Anterior cingulate cortex (tissue), 58 donors: ENCODE measurements at places on chromosomes 2 and 18.

- DNase-seq: no peak
Measured at GRCh38 chr18:49025767-49026500, 75.2 kb upstream of the SMAD7 start.

DNA sequence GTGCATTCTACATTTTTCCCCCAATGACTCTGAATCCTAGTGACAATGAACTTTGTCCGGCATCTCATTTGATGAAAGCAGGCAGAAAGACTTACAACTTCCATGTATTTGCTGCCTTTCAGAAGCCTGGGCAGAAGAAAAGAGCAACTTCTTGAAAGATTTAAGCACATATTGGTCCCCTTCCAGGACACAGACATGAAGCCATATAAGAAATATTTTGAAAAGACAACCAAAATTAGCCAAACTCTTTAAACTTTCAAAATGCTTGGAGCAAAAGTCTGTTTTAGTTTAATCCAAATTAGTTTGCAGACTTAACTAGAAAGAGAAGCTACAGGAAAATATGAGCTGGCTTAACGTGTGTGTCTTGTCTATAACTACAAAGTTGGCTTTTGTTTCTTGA lies 492.5 kb downstream of the NR4A2 start:
- DNase-seq: no peak

DNA sequence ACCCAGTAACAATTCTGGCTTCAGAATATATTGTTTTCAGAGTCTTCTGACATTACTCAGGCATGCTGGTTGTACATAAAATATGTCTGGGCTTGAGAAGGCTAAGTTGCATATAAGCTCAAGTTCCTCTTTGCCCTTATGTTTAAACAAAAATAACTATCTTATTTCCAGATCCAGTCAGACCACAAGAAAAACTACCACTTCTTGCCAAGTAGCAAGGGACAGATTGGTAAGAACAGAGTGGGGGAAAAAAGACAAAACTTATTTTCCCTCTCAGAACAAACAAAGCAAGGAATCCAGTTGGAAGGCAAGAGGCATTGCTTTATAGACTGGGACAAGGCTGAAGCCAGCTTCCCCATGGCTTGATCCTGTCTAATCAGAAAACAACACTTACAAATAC lies 1036.7 kb upstream of the CELF4 start:
- no peak for DNase-seq

- DNase-seq: no peak
Measured at GRCh38 chr2:209582281-209582680, 158.4 kb downstream of the MAP2 start.

DNA sequence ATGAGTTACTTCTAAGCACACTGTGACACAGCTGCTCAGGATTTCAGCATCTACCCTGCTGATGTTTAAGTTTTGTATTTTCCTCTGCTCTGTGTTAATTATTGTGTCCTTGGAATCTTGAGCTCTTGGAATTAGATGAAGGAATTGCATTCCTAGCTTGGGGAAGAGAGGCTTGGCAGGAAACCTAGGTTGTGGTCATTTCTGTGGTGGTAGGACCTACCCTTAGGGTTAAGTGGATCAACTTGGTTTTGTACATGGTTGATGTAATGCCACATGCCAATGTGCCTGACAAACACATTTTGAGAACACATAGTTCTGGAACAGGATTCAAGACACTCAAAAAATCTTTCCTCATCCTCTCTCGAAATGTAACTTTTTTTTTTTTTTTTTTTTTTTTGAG lies 264.5 kb upstream of the MEX3C start:
- no peak for DNase-seq

- DNase-seq: no peak
Measured at GRCh38 chr2:146265656-146266055, 1579.2 kb upstream of the ACVR2A start.

DNA sequence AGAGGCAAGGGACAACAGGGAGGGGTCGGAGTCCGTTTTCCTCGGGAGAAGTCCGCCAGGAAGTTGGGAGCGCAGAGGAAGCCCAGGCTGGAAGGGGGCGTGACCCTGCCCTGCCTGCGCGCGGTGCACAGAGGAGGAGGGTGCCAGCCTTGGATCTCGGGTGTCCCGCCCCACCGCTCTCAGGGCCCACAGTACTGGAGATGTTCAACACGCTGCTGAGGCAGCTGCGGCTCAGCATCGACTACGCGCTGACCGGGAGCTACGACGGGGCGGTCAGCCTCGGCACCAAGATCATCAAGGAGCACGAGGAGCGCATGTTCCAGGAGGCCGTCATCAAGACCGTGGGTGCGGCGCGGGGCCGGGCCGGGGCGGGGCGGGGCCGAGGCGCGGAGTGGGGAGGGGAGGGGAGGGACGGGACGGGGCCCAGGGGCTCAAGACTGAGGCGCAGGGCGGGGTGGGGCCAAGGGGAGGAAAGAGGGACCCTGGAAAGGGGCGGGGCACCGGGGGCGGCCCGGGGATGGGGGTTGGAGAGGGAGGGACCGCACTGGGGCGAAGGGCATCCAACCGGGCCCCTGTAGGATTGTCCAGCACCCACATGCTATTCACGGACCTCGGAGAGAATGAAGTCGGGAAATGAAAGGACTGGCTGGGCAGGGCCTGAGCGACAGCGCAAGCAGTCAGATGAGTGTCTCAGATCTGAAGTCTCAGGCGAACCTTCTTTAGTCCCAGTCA lies 36.6 kb downstream of the POMC start:
- no peak for DNase-seq

DNA sequence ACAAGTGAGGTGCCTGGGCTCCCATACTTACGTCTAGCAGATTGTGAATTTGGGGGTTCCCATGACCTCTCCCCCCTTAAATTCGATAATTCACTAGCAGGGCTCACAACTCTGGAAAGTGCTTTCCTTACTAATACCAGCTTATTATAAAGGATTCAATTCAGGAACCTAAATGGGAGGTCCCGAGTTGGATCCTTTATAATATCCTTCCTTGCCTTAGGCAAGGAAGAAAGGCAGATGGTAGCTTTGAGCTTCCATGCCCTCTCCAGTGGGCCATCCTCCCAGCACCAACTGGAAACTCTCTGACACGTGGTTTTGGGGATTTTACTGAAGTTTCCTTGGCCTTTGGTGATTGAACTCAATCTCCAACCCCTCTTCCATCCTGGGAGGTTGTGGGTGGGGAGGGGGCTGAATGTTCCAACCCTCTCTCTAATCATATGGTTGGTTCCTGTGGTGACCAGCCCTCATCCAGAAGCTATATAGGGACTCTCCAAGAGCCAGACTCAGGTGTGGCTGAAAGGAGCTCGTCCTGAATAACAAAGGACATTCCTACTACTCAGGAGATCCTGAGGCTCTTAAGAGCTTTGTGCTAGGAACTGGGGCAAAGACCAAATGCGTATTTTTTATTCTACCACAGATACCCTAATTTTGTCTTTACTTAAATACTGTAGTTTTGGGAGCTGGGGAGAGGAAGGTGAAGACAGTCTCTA lies 62.2 kb downstream of the HAUS1 start:
- DNase-seq: no peak

- no peak for DNase-seq
Measured at GRCh38 chr2:84817239-84817655, 63.6 kb downstream of the TRABD2A start.

DNA sequence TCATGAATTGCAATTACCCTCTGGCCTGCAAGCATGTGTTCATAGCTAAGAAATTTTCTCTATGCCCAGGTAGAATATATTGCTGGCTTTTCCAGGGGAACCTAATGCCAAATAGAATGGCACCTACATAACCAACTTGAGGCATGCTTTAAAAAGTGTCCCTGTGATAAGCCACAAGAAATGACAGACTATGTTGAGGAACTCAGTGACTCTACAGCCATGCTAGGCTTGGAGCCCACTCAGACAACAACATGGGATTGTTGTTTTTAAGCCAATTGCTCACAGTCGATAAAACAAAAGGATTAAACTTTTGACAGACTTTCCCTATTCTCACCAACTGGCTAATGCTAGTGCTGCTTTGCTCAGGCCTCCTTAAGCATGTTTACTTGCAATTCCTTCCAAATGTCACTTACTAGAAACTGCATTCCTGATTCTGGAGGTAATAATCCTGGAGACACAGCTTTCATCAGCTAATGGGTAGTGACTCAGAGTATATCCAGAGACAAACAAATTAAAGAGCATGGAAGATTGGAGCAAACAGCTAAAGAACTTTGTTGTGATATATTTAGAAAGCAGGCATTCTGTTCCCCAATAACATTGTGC lies 249.0 kb downstream of the SLC8A1 start:
- DNase-seq: no peak

GRCh38 chr18:31776093-31776492 lies 15.4 kb upstream of the SLC25A52 start:
- no peak for DNase-seq

GRCh38 chr2:189504238-189504637 lies 63.0 kb downstream of the WDR75 start:
- no peak for DNase-seq

GRCh38 chr2:232372231-232373208 lies 6.0 kb upstream of the ALPP start:
- no peak for DNase-seq

GRCh38 chr2:172084395-172084644 lies 987 bp upstream of the DLX1 start:
- DNase-seq: no peak

DNA sequence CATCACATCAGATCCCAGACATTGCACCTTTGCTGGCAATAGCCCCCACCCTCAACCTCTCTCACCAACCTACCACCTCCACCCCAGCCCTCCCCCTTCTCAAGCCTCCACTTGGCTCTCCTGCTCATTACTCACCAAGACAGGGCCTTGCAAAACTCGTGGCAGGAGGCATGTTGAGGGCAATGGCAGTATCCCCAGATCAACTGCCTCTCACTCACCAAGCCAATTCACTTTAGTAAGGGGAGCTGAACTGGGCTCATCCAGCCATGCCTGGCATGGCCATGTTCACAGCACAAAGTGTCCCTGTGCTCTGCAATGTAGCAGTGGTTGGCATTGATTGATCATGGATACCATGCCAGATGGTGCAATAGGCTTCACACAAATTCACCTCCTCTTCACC lies 46.3 kb upstream of the TEX51 start:
- no peak for DNase-seq

DNA sequence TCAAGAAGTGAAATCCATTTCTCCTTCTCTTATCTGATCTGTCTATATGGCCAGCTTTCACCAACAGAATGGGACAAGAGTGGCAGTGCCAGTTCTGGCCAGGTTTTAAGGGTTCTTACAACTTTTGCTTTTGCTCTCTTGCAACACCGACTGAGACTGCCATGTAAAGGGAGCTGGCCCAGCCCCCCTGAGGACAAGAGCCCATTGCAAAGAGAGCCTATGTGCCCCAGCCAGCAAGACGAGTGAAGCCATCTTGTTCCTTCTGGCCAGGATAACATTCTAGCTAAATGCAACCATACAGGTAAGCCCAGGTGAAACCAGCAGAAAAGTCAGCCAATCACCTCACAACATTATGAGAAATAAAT lies 101.0 kb upstream of the RND3 start:
- DNase-seq: no peak

GRCh38 chr2:191682126-191682525 lies 4.2 kb downstream of the NABP1 start:
- DNase-seq: no peak

DNA sequence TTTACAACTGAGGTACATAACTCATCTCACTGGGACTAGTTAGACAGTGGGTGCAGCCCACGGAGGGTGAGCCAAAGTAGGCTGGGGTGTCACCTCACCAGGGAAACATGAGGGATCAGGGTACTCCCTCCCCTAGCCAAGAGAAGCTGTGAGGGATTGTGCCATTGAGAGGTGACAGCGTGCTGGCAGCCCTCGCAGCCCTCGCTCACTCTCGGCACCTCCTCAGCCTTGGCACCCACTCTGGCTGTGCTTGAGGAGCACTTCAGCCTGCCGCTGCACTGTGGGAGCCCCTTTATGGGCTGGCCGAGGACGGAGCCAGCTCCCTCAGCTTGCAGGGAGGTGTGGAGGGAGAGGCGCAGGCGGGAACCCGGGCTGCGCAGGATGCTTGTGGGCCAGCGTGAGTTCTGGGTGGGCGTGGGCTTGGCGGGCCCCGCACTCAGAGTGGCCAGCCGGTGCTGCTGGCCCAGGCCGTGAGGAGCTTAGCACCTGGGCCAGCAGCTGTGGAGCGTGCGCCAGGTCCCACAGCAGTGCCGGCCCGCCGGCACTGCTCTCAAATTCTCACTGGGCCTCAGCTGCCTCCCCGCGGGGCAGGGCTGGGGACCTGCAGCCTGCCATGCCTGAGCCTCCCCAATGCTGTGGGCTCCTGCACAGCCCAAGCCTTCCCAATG lies 44.5 kb upstream of the FAM110C start:
- DNase-seq: no peak

DNA sequence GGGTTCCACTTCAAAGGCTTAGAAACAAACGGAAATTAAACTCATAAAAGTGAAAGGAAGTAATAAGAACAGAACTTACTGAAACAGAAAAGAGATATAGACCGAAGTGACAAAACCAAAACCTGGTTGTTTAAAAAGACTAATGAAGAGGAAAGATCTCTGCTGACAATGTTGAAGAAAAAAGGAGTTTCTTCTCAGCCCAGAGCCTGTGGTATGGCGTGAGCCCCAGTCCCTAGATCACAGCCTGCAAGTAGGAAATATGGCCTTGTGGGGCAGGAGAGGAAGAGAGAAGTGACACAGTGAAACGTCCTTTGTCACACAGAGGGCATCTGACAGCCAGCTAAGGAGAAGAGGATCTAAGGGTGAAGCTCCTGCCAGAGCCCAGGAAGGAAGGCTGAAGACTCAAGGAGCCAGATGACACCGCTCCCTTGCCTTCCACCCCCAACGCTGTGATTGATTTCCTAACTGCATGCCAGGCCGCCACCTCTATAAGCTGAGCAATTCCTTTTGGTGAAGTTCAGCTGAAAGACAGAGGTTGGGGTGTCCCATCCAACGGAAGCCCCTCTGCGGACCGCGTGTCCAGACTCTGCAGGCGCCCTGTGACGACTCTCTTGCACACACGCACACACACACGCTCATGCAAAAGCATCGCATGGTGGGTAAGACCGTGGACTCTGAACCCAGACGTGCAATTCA lies 141.1 kb downstream of the HDAC4 start:
- DNase-seq: no peak

GRCh38 chr2:64635976-64636911 lies 17.5 kb downstream of the SERTAD2 start:
- DNase-seq: no peak

DNA sequence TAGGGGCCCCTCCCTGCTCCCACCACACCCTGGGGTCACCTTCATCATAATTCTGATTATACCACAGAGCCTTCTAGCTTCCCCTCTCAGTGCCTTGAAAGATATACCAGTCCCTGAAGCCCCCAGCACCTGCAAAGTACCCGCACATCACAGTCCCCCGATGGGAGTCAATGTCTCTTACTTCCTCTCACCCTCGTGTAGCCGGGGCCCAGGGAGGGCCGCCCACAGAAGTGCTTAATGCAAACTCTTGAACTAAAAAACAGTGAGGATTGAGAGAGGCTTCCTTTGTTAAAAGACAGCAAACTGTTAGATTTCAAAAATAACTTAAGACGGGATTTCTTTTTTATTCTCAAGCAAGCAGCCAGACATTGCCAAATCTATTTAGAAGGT lies 76.5 kb downstream of the SFXN5 start:
- DNase-seq: no peak

- DNase-seq: no peak
Measured at GRCh38 chr18:79323471-79323870, 72.3 kb upstream of the NFATC1 start.

- no peak for DNase-seq
Measured at GRCh38 chr2:189128970-189129369, 50.6 kb downstream of the COL5A2 start.

GRCh38 chr18:32318581-32318980 lies 128.7 kb downstream of the MEP1B start:
- no peak for DNase-seq
